ENCODE measurements at places on chromosomes 7 and 10. TPM values are rescaled to one million over a fixed set of nuclear protein-coding genes. Genes with fewer than 3 reads are reported as not detected.

DNA sequence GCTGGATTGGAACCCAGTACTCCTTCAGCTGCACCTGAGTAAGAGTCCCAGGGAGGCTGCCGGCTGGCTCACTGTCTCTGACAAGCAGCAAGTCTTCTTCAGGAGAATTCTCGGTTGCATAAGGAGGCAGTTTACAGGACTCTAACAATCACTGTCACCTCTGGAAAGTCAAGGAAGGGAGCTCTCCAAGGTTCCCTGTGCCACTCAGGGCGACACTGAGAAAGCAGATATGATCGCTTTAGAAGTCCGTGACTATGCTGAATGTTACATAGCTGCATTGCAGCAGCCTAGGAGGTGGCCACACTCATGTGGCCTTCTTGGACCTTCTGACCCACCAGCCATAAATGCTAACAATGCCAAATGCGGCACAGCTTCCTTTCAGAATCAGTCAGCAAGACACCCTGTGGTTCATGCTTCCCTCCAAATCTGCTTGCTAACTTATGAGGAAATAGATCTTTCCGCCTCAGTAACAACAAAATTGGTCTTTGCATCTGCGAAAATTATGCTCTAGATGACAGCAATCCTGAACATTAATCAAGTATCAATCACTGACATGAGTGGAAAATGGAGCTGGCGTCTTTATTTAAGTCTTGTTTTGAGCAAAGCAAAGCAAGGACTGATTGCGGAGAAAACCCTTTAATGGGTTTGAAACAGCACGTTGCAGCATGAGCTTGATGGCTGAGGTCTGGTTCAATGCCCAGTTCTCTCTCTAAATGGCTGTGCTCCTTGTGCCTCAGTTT is 132.9 kb downstream of the ATXN7L1 start:
- no peak for DNase-seq
- no peaks in the 10 kb centered on the region for H3K27me3 ChIP-seq
- no peaks in the 10 kb centered on the region for H3K4me1 ChIP-seq
- H3K4me3 ChIP-seq, result no peak overlapping the region

- no peak overlapping the region for H3K4me3 ChIP-seq
- no peaks in the 10 kb centered on the region for H3K36me3 ChIP-seq
- H3K27ac ChIP-seq, result peak overlapping the region; percentile 43
- peaks cover 9% of the 10 kb centered on the region for H3K4me1 ChIP-seq
- peak; percentile 85 for DNase-seq
- H3K27me3 ChIP-seq, result peaks cover 9% of the 10 kb centered on the region
Measured at GRCh38 chr7:128879939-128880746, 17.5 kb downstream of the ATP6V1F start.

- H3K36me3 ChIP-seq, result no peaks in the 10 kb centered on the region
- H3K27me3 ChIP-seq, result no peaks in the 10 kb centered on the region
- no peaks in the 10 kb centered on the region for H3K4me1 ChIP-seq
Measured at GRCh38 chr10:68362590-68362989, 29.9 kb upstream of the PBLD start.

DNA sequence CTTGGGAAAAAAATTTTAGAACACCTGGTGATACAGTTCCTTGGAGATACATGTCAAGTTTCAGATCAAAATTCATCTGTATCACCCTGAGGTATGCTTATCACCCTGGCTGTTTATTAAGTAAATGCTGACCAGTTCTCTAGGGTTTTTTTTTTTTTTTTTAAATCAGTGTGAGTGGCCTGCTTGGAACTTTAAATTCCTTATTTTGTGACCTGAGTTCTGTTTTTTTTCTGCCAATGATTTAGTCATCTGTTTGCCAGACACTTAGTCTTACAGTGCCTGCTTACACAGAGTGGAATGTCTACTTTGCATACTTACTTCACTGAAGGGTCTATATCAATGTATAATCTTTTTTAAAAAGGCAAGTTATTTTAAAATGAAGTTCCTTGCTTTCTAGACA is 1.8 kb downstream of the TSPAN13 start:
- peaks cover 13% of the 10 kb centered on the region for H3K4me1 ChIP-seq
- H3K4me3 ChIP-seq, result peak overlapping the region; percentile 90
- DNase-seq, result no peak
- H3K27me3 ChIP-seq, result peaks cover 10% of the 10 kb centered on the region

GRCh38 chr10:131805696-131806095 is 95.1 kb upstream of the PPP2R2D start:
- DNase-seq, result no peak
- no peaks in the 10 kb centered on the region for H3K27me3 ChIP-seq
- H3K4me3 ChIP-seq, result no peak overlapping the region
- H3K27ac ChIP-seq, result no peak overlapping the region

Gene C10orf53
- 0.25 TPM for total RNA-seq

Gene SPDYE16
- total RNA-seq, result 0.20 TPM

All from glutamatergic neuron (in vitro differentiated cells).